ENCODE measurements at places on chromosomes 5 and 9.
A peak's percentile ranks its signal among the peaks of the same experiment; 100 is the strongest.

DNA sequence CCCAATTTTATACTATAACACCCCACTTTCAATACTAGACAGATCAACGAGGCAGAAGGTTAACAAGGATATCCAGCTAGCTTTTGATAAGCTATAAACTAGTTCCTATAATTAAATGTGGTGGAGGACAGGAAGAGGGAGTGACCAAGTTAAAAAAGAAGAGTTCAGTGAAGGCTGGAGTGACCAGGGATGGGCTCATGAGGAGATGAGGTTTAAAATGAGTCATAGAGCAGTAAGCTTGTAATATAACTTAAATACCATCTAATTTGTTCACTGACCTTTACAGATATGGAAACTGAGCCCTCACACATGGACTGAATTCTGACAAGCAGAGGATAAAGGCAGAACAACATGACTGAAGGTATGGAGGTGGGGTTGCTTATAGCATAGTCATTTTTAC is 284.5 kb downstream of the SPATA31D1 start:
- no peak for DNase-seq

DNA sequence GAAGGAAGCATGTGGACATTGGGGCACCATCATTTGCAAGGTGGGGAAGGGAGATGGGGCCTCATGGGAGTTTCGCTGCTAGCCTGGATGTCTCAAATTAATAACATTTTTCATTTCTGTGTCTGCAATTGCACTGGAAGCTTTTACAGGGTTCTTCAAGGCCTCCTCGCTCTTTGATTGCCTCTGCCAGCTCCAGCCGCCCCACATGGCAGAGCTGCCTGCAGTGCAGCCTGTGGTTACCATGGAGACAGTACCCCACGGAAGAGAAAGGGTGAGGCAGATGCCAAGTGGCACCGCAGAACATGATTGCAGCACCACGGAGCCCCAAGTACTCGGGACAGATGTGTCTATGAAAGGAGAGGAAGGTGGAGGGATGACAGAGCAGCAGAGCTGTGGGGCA is 25.4 kb downstream of the CTNND2 start:
- DNase-seq, result no peak

- no peak for DNase-seq
Observed at GRCh38 chr5:153081385-153081784, 409.1 kb upstream of the GRIA1 start.

DNA sequence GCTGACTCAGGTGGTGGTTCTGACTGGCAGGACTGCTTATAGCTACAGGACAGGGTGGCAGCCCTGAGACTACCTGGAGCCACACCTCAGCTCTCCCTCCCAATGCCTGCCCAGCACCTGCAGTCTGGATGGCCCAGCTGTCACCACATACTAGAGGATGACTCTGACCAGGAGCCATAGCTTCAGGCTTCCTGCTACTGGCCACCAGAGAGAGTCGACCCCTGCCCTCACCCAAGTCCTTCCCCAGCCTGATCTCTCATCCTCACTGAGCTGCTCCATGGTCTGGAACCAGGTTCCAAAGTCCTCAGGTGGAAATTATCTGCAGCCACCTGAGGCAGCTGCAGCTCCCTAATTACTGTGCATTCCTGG is 25.6 kb upstream of the TDRD7 start:
- DNase-seq, result no peak

GRCh38 chr5:175214152-175214551 is 229.8 kb downstream of the DRD1 start:
- DNase-seq, result no peak

GRCh38 chr9:8633784-8634183 is 834.2 kb upstream of the DMAC1 start:
- no peak for DNase-seq

GRCh38 chr9:107869111-107869510 is 379.5 kb upstream of the KLF4 start:
- no peak for DNase-seq

DNA sequence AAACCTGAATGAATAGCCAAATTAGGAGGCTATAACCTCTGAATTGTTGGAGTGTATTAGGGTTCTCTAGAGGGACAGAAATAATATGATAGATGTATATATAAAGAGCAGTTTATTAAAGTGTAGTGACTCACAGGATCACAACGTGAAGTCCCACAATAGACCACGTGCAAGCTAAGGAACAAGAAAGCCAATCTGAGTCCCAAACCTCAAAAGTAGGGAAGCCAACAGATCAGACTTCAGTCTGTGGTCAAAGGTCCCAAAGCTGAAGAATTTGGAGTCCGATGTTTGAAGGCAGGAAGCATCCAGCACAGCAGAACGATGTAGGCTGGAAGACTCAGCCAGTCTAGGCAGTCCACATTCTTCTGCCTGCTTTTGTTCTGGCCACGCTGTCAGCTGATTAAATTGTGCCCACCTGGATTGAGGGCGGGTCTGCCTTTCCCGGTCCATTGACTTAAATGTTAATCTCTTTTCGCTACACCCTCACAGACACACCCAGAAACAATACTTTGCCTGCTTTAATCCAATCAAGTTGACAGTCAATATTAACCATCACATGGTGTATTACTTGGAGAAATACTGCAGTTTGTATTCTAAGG is 550.6 kb downstream of the CDH10 start:
- DNase-seq, result no peak

- DNase-seq, result no peak
Observed at GRCh38 chr5:81300921-81301270, 491 bp upstream of the ZCCHC9 start.

GRCh38 chr5:34685485-34686165 is 29.5 kb downstream of the RAI14 start:
- no peak for DNase-seq

GRCh38 chr5:167634432-167634831 is 657.0 kb upstream of the WWC1 start:
- no peak for DNase-seq

GRCh38 chr5:639253-639530 is 27.1 kb downstream of the CEP72 start:
- DNase-seq, result no peak

DNA sequence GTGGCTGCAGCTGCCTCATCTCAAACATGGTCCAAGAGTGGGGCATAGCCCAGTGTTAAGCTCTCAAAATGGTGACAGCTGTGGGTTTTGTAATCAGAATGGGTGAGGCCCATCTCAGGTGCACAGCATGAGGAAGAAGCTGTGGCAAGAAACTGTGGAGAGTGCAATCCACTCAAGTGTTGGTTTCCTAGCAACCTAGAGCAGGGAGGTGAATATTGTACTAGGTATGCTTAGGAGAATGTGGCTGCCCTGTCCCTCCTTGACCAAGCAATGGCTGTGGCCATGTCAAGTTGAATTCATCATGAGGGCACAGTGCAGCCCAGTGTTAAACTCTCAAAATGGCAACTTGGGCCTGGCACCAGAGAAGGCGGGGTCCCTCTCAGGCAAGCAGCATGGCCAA is 160.5 kb upstream of the KCNN2 start:
- no peak for DNase-seq

DNA sequence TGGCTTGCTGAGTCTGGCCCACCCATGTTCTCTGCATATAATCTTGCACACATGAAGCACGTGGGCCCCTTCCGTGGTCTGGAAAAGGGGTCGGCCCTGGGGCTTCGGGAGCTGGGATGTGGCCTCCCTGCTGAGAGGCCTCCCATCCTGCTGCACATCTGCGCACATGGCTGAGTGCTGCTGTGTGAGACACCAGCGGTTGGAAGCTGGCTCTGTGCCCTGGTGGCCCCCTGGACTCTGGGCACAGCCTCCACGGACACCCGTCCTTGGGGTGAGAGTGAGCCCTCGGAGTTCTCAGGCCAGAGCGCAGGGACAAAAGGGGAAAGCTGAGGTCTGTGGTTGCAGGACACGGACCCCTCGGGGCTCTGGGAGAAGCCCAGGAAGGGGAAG is 115.8 kb downstream of the RXRA start:
- DNase-seq, result no peak

DNA sequence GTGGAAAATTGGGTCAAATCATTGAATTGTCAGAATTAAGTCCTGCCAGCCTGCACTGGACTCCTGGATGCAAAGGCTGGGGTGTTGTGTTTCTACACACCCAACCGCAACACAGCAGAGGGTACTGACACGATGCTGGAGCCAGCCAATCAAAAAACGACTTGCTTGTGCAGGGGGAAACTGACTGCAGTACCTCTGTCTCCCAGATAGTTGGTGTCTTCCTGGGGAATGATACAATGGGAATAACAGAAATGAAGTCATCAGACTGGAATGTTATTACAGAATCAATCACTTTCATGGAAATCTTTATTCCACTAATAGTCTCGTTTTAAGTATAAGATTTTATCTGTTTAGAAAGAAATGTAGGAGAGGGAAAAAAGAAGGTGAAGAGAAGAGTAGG is 330.3 kb downstream of the MLLT3 start:
- no peak for DNase-seq

- DNase-seq, result no peak
Observed at GRCh38 chr5:111935009-111935408, 178.0 kb upstream of the NREP start.

DNA sequence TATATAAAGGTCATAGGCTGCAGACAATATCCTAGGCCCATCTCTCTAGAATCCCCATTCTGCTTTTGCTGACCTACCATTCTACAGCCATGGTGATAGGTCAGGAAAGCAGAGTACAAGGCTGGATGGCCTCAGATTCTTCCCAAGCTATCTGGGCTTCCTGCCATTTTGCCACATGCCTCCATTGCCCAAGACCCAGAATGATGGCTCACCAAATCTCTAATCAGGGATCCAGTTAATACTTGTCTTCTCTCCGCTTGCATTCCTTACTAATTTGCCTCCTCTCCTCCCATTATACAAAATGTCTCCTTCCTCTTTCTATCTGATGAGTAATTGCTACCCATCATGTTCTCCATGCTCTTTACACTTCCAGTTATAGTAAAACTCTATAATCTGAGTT is 22.7 kb upstream of the NDUFS4 start:
- no peak for DNase-seq

- no peak for DNase-seq
Observed at GRCh38 chr9:134236001-134236421, 71.6 kb upstream of the RNU6ATAC start.

- peak; percentile 73 for DNase-seq
Observed at GRCh38 chr9:94772639-94773303, 46.3 kb downstream of the AOPEP start.

DNA sequence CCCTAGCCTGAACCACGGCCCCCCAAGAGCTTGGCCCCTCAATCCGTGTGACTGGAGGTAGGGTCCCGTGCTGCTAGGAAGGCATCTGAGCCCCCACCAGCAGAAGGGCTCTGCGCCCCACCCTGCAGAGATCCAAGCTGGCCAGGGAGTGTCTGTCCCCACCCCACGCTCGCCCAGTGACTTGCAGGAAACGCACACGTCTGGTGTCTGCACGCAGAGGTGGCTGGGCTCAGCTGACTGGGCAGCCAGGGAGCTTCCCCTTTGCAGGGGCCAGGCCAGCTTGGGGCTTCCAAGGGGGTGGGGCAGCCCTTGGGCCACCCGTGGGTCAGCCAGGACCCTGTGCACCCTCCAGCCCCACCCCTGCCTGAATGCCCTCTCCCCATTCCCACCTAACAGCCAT is 24.3 kb downstream of the NOTCH1 start:
- DNase-seq, result no peak

GRCh38 chr5:112669328-112669963 is 68.2 kb upstream of the APC start:
- no peak for DNase-seq

- no peak for DNase-seq
Observed at GRCh38 chr5:95163079-95163478, 121.8 kb downstream of the MCTP1 start.

DNA sequence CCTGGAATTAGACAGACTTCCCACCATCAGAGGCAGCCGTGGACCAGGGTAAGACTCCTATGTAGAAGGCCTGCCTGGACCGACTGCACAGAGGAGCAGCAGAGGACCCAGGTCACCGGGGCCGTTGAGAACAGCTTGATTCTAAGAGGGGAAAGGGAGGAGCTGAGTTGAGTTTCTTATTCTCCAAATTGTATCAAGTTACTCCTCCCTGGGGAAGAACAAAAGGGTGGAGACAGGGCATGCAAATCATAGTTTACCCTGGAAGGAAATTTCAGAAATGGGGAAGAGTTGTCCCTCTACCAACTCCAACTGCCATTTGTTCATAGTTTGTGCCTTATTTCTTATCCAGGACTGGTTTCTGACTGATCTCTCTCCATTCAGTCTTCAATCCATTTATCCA is 20.9 kb upstream of the SLC31A2 start:
- DNase-seq, result no peak

GRCh38 chr5:16178745-16179372 is 732 bp downstream of the MARCHF11 start:
- DNase-seq, result peak; percentile 43

DNA sequence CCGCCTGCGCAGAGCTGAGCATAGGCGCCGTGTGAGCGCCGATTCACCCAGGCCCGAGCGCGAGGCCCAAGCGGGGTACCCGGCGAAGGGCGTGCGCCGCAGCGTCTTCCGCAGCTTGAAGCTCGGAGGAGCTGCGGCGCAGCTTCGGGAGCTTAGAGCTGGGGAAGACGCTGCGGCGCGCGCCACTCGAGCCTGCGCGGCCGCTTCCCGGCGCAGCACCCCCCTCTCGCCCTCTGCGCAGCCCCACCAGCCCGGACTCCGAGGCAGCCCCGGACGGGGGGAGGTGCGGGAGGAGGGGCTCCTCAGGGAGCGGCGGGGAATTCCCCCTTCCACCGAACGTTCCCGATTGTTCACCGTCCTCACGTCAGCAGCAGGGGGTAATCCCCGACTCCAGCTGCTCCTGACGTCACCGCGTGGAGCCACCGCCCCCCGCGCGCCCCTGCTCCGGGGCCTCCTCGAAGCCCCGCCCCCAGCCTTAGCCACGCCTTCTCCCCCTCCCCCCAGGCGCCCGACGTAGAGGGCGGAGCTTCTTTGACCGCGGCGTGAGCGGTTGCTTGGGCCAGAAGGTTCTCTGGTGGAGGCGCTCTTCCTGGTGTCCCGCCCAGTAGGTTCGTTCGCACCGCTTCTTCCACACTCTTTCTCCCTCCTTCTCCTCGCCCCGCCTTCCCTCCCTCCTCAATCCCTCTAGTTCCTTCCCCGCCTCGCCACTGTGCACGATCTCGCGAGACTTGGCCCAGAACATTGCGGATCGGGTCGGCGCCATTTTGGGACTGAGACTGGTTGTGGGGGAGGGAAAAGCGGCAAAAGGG is at the start of gene GPBP1:
TSS of gene GPBP1 (plus strand) at position 741 of the 809 bp plus-strand sequence. CDS start 40,072 bp downstream, outside the sequence.
- DNase-seq, result peak; percentile 90

DNA sequence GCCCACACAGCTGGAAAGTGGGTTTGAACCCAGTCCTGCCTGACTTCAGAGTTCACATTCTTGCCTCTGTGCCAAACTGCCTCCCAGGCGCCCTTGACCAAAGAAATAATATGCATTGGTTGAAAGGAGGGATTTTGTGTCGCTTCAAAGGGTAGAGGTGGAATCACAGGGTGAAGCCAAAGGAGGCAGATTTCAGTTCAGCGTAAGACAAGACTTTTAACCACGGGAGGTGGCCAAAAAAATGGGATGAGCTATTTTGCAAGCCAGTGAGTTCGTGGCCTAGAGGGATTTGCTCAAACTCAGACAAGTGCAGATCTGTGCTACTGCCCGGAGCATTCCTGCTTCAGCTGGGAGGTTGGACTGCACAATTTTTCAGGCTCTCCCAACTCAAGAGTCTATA is 57.6 kb upstream of the RANBP3L start:
- DNase-seq, result no peak

GRCh38 chr5:88886252-88886651 is 3.3 kb upstream of the MEF2C start:
- DNase-seq, result no peak
